Coronary artery (tissue), 2 donors: ENCODE measurements at places on chromosomes 7 and 10.
A peak's percentile ranks its signal among the peaks of the same experiment; 100 is the strongest.

DNA sequence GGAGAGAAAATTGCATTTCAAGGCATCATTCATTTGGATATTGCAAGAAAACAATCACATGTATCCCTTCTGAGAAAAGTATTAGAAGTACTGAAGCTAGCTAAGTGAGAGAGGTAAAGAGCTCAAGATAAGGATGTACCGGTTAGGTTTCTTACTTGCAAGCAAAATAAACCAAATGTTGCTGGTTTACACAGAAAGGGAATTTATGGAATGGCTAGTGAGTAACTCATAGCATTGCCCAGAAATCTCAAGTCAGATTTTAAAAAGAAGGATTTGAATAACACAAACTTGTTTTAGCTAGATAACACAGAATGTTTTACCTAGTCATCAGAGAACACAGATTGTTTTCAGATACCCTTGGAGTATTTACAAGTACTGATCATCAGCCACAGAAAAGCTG, 30.6 kb downstream of the KLHL7 start:
- no peak for DNase-seq

DNA sequence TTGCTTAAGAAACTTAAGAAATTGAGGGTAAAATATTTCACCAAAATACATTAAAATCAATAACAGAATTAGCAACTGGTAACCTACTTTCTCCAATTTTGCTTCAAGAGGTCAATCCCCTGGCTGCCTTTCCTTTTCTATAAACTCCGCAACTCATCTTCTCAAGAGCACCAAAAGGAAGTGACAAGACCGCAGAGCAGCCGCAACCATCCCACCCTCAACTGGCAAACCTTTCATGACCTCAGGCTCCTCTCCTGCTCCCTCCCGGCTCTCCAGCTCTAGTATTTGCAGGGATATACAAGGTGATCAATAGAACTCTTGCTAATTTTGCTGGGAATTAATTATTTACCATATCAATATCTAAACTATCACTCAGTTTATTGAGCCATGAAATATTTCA, 88.9 kb downstream of the ATE1 start:
- DNase-seq = no peak

- no peak for DNase-seq
These were observed 98.3 kb upstream of the C7orf33 start for GRCh38 chr7:148492157-148492860.

DNA sequence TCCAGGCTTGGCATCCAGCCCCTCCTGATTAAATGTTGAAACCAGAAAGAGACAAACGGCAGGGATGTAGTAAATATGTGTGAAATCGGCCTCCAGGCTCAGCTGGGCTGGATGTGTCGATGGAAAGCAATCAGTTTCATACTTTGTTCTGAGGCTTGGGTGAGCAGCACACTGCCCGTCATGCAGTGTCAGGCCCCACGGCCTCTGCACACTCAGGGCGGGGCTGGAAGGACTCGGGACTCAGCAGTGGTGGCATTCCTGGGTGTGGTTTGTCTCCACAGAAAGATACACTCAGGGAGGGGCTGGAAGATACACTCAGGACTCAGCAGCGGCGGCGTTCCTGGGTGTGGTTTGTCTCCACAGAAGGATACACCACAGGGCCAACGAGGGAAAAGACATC, 22.0 kb downstream of the ADGRA1 start:
- no peak for DNase-seq

DNA sequence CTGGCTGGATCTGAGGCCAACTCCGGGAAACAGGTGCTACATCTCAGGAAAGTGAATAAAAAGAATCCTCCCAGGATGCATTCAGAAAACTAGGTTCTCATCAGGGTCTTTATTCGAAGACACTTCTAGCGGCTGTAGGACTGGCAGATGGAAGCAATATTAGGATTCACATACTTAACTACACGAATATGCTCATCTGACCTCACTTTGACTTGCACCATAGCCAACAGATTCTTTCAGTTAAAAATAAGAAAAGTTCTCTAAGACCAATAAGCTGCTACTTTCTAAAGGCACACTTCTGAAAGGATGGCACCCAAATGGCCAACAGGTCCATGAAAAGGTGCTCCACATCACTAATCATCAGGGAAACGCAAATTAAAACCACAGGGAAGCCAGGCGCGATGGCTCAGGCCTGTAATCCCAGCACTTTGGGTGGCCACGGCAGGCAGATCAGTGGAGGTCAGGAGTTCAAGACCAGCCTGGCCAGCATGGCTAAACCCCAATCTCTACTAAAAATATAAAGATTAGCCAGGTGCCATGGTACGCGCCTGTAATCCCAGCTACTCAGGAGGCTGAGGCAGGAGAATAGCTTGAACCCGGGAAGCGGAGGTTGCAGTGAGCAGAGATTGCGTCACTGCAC, 258.0 kb downstream of the ZMYND11 start:
- DNase-seq = no peak

GRCh38 chr7:155878674-155879073, 66.4 kb upstream of the SHH start:
- DNase-seq = peak; percentile 5

- DNase-seq = no peak
These were observed 6.2 kb upstream of the USP54 start for GRCh38 chr10:73597346-73597745.

- no peak for DNase-seq
These were observed 53.7 kb downstream of the BEND7 start for GRCh38 chr10:13475124-13475523.

DNA sequence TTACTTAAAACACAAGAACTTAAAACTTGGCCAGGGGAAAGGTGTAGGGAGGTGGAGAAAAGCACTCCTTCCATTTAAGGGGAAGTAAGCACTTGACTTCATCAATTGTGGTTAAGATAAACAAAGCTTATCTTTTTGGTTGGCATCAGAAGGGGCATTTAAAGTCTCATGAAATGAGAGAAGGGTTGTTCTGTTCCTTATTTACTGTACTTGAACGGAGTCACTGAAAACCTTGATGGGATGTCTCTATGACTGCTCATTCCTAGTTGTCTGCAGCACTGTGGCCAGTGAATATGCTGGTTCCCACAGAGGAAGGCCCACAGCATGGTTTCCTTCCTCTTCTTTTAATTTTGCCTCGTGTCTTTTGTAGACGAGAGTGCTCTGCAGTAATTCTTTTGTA, 229.3 kb downstream of the AUTS2 start:
- no peak for DNase-seq

DNA sequence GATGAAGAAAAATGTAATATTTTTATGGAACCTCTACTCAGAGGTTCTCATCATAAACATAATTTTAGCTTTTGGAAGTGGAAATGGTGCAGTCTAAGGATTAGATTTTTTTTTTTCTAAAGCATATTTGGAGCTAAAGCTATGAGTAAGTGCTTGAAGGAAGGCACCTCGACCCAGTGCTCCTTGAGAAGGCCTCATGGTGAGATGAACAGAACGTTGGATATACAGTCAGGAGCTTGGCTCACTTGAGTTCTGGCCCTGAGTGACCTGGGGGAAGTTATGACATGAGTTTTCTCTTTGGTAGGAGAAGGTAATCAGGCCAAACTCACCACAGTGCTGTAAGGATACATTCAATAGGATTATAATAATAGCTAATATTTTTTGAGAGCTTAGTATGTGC, 163.3 kb downstream of the JCAD start:
- no peak for DNase-seq

GRCh38 chr7:92797693-92798092, 38.7 kb downstream of the CDK6 start:
- DNase-seq = no peak

- DNase-seq = no peak
These were observed 102.8 kb downstream of the PIP4K2A start for GRCh38 chr10:22611425-22612115.

DNA sequence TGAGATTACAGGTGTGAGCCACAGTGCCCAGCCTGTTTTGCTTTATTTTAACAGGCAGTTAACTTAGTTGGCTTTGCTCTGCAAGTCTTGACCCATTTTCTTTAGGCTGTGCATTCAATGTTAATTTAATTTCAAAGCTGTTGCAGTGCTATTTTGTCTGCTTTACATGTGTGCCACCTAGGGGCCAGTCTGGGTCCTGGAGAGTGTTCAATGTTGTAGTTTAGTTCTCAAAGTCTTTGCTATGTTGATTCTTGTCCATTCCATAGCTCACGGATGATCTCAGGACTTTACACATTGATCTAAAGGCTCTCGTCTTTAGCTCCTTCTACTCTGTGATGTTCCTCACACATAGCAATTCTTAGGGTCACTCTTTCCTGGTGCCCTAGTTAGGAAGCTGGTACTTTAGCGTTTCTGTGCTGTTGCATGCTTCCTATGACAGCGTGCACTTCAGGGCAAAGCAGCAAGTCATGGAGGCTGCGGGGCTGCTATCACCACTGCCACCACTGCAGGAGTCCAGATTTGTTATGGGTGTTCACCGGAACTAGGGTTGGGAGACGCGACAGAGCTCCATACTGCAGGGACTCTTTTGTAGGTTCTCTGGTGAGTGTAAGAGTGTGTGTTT, 16.4 kb upstream of the ABCA13 start:
- DNase-seq = no peak

GRCh38 chr7:131370523-131370968, 42.9 kb downstream of the MKLN1 start:
- DNase-seq = no peak

DNA sequence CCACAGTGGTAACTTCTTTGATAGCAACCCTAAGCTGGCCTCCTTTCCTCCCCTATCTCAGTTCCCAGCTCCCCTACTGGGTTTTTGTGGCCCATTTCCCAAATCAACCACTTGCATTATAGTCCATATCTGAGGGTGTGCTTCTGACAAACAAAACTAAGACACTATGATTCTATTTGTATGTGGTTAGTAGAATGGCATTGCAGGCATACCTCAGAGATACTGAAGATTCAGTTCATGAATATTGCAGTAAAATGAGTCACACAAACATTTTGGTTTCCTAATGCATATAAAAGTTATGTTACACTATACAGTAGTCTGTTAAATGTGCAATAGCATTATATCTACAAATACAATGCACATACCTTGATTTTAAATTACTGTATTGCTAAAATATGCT, 15.4 kb upstream of the TMEM243 start:
- DNase-seq = no peak

- no peak for DNase-seq
These were observed 137.4 kb upstream of the CDC14C start for GRCh38 chr7:48786951-48787350.

GRCh38 chr10:97731346-97732051, 5.4 kb upstream of the ZFYVE27 start:
- DNase-seq = no peak

DNA sequence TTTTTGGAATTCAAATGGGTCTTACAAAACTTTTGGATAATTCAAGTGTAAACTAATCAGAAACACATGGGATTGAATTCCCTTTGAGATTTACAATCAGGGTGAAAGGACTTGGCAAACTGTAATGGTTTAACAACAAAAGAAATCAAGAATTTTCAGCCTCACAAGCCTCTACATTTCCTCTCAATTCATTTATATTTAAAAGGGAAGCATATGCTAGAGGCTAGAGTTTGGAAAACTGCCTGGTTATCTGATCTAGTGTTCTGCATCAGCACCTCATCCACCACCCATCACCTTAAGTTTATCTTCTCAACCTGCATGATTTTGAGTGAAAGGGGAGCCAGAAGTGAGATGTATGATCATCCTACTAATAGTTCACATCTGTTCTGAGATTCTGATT, 120.7 kb downstream of the TES start:
- DNase-seq = no peak

DNA sequence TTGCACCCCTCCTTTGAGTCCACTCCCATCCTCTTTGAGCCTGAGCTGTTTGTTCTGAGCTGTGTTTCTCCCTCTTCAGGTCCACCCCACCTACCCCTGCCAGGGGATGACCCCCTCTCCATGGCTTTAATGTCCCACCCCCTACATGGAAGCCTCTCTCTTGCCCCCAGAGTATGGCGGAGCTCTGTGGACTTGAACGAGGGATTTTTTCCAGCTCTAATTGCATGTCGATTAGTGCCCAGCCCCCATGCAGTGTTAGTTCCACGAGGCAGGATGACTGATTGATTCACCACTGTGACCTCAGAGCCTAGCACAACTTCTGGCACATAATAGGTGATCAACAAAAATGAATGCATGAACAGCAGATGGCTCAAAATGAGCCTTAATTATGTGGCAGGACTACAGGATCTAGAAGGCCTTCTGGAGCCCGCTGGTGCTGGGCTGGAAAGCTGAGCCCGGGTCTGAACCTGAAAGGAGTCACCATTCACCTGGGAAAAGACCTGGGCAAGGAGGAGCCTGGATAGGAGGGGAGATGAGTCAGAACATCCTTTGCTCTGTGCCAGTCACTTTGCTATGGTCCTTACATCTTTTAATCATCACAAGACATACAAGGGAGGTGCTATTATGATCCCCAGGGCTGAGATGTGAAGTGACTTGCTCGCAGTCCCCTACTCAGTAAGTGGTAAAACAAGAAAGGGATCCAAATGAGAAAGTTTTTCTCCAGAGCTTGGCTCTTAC, 17.1 kb upstream of the SLC18A2 start:
- DNase-seq = no peak

GRCh38 chr10:77862595-77862994, 64.0 kb downstream of the DLG5 start:
- no peak for DNase-seq

- DNase-seq = no peak
These were observed 10.3 kb downstream of the EPHB6 start for GRCh38 chr7:142864980-142865747.
